ENCODE measurements at places on chromosomes 2 and 18.

DNA sequence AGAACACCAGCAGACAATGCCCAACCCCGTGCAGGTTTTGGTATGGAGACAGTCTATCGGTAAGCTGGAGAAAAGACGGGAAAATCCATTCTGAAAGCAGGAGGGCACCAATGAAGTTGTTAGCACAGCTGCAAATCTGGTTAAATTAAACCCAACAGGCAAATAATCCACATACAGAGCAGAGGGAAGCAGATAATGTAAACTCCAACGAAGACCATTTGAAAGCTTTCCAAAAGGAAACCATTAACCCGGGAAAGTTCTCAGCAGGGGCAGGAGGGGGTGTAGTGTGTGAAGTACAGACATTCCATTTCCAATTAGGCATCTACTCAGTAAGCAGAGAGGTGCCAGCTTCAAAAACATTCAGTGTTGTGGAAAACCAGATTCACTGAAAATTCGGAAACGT is 10.3 kb downstream of the EDAR start:
- no peak for DNase-seq

DNA sequence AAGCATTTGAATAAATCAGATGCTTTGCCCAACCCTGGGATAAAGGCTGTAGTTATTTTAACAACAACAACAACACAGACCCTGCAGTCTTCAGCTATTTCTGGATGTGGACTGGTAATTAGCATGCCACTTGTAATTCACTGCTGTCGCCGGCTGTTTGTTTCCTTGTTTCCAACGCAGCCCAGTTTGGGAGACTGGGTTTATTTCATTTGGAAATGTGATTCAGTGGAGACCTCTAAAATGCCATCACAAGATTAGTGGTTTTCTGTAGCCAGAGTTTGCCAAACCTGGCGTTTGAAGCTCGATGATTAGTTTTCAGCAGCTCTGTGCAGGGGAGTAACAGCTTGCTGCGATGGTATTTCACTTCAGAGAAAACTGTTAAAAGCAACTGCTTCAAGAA is 83.5 kb downstream of the LDLRAD4 start:
- DNase-seq = no peak

DNA sequence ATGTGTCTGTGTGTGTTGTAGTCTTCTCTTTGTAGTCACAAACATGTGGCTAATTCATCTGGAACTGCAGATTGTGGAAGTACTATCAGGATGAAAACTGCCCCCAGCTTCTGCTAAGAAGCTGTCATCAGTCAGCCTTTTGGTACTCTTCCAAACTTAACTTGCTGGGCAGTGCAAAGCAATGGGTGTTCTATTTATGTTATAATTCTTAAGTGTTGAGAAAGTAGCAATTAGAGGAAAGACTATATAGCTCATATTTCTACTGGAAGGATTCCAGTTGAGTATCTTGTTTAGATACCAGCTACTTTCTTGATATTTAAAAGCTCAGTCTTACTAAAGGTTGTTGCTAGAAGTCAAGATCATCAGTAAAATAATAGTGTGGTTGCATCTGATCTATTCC is 52.1 kb downstream of the SLC38A11 start:
- DNase-seq = no peak

DNA sequence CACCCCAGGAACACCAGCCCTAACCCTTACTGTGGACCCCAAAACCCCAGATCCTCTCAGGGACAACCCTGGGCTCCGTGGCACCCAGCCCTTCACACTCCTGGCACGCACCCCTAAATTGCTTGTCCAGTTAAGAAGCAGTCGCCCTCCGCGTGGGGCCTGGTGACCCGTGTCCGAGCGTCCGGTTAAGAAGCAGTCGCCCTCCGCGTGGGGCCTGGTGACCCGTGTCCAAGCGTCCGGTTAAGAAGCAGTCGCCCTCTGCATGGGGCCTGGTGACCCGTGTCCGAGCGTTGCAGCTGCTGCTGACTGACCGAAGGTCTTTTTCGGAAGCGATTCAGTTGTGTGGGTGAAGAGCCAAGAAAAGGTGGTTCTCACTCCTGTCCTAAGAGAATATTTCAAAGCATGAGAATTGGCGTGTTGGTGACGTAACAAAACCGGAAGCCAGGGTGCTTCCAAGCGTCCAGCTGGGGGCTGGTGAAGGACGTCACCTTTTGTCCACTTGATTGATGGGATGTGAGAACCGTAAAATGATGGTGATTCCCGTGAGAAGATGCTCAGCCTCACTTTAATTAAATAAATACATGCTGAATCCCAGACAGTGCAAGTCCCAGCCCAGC is 70.5 kb downstream of the KCNG2 start:
- no peak for DNase-seq

DNA sequence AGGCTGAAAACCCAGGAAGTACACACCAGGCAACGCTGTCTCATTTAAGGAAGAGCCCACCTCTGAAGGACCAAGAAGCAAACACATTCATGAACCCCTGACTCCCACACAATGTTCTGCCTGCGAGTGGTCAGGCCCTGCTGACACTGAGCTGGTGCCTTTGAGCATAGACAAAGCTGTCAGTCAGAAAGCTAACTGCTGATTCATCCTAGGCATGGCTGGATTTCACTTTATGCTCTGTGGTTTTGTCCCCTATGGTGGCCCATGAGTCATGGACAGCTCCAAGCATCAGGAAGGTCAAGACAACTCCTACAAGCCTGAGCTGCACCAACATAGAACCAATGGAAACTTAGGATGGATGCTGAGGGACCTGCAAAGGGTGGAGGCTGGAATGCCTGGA is 78.9 kb downstream of the UXS1 start:
- no peak for DNase-seq

GRCh38 chr18:74411475-74411874 is 45.6 kb downstream of the DIPK1C start:
- DNase-seq = no peak

GRCh38 chr2:117856415-117857210 is 42.1 kb downstream of the DDX18 start:
- DNase-seq = no peak

DNA sequence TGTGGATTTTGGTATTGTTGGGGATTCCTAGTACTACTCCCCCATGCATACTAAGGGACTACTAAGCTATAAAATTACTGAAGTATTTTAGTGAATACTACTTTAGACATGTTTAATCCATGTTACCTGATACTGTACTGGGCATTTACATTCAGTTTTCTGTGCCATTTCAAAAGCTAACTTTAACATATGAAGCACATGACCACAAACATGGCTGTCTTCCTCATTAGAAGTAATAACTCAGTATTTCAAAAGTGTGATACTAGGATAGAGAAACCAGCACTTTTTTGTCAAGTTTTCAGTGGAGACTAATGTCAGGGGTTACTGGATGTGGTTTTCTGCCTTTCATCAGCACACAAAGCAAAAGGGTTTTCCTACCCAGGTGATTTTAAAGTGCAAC is 27.9 kb downstream of the WDR33 start:
- no peak for DNase-seq

- no peak for DNase-seq
Observed at GRCh38 chr2:50345701-50346591, 686.0 kb downstream of the NRXN1 start.

- no peak for DNase-seq
Observed at GRCh38 chr2:100630473-100630977, 67.7 kb downstream of the PDCL3 start.

All from activated gamma-delta T cell treated with Interleukin-2 at 50 U/mL for 16 hours (primary cell).